Ammon's horn (tissue), 1 donor: ENCODE measurements at places on chromosomes 5 and 9.

GRCh38 chr5:154962494-154962893 is 21.6 kb downstream of the MRPL22 start:
- no peak for DNase-seq

GRCh38 chr5:120817044-120817985 is 353.2 kb downstream of the PRR16 start:
- no peak for DNase-seq

DNA sequence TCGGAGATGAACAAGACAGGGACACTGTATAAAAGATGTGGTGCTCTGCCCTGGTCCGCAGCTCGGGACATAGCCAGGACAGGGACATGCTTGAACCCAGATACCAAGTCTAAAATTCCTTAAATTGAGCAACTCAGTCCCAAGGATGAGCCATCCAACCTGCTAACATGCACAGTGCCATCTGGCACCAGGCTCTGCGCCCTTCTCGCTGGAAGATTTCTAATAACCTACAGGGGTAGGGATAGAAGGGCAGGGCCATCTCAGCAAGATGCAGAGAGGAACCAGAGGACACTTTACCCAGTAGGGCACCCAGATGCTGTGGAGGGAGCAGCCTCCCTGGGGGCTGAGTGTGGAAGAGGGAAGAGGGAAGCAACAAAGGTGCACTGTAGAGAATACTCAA is 60.1 kb downstream of the SEMA4D start:
- DNase-seq: no peak

DNA sequence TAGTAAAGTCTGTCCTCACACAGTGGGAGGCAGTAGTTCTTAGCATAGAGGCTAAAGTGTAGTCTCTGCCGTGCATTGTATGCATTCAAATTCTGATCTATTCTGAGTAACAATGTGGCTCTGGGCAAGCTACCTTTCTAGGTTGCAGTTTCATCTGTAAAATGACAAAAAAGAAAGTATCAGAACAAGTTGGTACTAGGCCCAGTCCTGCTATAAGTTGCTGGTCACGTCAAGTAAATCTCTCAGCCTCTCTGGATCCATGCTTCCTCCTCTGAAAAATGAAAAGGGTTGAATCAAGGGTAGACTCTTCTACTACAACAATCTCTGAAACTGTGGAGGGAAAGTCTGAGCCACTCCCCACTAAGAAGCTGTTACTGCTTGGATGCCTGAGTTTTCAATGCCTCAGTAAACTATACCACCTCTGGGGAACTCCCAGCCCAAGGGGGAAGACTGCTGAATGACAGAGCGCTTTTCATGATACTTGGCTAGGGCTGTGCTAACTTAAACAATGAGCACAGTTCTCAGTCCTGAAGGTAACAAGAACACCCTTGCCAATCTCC is 34.5 kb upstream of the SPARC start:
- no peak for DNase-seq

DNA sequence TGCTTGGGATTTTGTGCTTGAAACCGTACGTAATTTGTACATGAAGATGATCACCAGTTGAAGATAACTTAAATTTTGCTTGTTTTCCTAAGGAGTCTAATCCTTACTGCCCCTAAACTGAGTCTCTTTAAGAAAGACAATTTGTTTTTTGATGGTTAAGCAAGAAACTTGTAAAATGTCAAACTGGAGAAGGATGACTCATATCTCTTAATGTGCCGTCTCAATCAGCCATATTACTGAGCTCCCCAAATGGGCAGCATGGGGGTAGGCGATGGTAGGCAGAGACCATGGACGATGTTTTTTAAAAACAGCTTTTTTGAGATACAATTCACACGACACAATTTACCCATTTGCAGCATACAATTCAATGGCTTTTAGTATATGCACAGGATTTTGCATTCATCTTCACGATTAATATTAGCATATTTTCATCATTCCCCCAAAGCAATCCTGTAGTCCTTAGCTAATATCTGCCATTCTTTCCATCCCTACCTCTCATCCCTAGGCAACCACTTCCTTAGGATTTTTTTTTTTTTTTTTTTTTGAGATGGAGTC is 14.3 kb downstream of the ARHGAP26 start:
- no peak for DNase-seq

- no peak for DNase-seq
Observed at GRCh38 chr9:121274851-121275250, 6.9 kb downstream of the GSN start.
